ENCODE measurements at places on chromosomes 16 and 17. TPM values are rescaled to one million over a fixed set of nuclear protein-coding genes. Genes with fewer than 3 reads are reported as not detected.

The MYL11 gene
- total RNA-seq = not detected

DNA sequence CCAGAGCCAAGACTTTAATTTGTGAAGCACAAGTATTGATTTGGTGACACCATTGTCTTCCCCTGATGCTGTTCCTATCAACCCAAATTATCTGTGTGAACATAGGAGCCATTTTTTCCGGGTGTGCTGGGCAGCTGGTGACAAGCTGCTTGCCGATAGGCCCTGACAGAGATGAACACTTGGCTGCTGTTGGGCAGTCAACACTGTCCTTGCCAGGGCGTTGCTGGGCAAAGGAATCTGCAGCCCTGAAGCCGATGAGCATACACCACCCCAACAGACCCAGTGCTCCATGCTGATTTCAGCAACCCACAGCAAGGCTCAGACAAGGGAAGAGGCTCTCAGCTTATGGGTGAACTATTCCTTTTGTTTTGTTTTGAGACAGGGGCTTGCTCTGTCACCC, 105.4 kb downstream of the YPEL2 start:
- H3K4me1 ChIP-seq = peaks cover 40% of the 10 kb centered on the region
- DNase-seq = no peak
- H3K36me3 ChIP-seq = no peaks in the 10 kb centered on the region
- H3K4me3 ChIP-seq = no peak overlapping the region
- H3K27me3 ChIP-seq = no peaks in the 10 kb centered on the region
- H3K27ac ChIP-seq = no peak overlapping the region

DNA sequence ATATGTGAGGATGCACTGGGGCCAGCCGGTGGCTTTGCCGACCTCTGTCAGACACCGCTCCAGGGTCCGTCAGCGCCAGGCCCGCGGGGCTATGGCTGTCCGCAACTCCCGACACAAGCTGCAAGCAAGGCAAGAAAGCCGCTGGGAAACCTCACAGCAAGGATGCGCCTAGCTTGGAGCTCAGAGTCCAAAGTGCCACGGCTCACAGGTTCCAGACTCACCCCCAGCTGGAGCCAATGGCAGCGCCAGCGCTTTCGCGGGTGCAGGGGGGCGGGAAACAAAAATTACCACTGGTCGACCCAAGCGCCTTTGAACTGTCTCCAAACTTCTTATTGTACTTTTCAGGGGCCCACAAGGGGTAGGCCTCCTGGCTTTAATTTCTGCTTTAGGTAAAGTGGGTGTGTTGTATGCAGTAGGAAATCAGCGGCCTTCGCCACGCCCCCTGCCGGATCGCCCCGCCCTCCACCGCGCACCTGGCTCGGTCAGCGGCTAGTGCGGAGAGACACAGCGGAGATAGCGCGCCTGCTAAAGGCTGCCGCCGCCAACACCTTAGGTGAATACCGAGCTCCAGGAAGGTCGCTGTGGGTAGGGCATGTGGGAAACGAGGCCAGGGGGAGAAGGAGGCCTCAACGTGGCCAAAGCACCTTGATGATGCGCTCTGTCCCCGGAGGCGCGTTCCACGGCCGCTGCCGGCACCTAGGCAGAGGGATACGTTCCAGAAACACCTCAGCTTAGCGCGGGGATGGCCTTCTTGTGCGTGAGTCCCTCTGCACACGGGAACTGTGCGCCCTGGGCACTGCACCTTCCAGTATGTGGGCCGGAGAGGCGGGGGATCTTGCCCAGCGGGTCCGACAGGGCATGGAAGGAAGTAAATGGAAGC, 61.0 kb upstream of the RBL2 start:
- H3K27ac ChIP-seq = peak overlapping the region; percentile 69
- H3K36me3 ChIP-seq = no peaks in the 10 kb centered on the region
- peaks cover 16% of the 10 kb centered on the region for H3K27me3 ChIP-seq
- peak overlapping the region; percentile 52 for H3K4me3 ChIP-seq

The SDR42E1 gene
- 8.4 TPM for total RNA-seq

The CACNG5 gene
- not detected for total RNA-seq

The TMEM235 gene
- total RNA-seq = not detected

GRCh38 chr16:19524616-19525384, 1.1 kb downstream of the CCP110 start:
- no peak for DNase-seq
- H3K4me1 ChIP-seq = peaks cover 41% of the 10 kb centered on the region
- peak overlapping the region; percentile 94 for H3K4me3 ChIP-seq
- no peaks in the 10 kb centered on the region for H3K27me3 ChIP-seq
- peak overlapping the region; percentile 90 for H3K27ac ChIP-seq

The ZPBP2 gene
- total RNA-seq = not detected

DNA sequence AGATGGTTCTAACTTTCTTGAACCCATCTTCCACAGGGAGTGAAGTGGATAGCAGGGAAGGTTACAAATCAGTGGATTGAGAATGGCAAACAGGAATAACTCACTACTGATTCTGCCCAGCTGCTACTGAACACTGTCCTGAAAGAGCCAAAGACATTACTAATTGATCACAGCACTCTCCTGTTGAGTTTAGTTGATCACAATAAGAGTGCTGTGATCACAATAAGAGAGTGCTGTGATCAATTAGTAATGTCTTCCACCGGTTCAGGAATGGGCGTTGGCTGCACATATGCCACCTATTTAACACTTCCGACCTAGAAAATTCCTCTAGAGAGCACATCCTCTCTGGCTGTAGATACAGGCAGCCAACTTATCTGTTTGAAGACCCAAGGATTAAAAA, 11.4 kb downstream of the CFAP97D1 start:
- H3K4me1 ChIP-seq = no peaks in the 10 kb centered on the region
- H3K27me3 ChIP-seq = no peaks in the 10 kb centered on the region
- no peak overlapping the region for H3K27ac ChIP-seq
- H3K36me3 ChIP-seq = no peaks in the 10 kb centered on the region

DNA sequence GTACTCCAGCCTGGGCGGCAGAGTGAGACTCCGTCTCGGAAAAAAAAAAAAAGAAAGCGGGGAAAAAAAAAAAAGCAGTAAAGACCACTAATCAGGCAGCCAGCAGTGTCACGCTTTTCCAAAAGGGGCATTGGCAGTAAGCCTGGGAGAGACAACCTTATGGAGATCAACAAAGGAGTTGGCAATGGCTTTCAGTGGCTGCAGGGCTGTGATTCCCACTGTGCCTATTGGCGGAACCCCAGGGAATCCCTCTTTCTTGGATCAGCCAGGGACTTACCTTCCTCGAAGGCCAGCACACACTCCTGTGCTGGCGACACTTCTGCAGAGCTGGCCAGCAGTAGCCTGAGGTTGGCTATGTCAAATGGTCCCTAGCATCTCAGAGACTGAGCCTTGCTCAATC, 43.2 kb upstream of the ZFHX3 start:
- H3K36me3 ChIP-seq = no peaks in the 10 kb centered on the region
- no peaks in the 10 kb centered on the region for H3K4me1 ChIP-seq
- H3K27ac ChIP-seq = no peak overlapping the region
- no peaks in the 10 kb centered on the region for H3K27me3 ChIP-seq
- H3K4me3 ChIP-seq = no peak overlapping the region

DNA sequence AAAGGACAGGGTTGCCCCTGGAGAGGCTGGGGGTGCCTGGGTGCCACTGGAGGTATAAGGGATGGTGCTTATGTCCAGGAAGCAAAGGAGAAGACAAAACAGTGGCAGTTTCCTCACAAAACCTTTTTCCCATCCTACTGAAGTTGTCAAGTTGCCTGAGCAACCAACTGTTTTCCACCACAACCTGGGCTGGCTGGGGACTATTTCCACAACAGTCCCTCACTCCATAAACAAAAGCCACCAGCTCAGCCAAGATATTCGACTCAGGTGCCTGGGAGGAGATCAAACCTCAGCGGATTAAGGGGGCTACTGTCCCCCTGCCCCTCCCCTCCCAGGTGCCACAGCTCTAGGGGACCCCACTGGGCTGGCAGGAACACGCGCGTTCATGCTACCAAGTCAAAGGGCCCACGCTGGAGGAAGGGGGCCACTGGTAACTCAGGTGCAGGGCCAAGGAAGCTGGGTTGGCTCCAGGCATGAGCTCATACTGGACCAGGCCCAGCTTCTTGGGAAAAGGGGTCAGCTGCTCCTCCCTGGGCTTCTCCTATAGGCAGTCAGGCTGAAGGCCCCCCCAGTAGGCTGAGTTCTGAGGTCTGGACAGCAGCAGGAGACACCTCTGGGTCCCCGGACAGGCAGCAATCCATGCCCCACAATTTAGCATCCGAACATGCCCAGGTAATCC, 45.7 kb upstream of the MRPS23 start:
- H3K36me3 ChIP-seq = no peaks in the 10 kb centered on the region
- no peak overlapping the region for H3K4me3 ChIP-seq
- peak overlapping the region; percentile 95 for H3K27ac ChIP-seq
- DNase-seq = peak; percentile 48
- no peaks in the 10 kb centered on the region for H3K27me3 ChIP-seq

The AMFR gene
- 90.4 TPM for total RNA-seq

GRCh38 chr17:4406386-4406785, 27.4 kb upstream of the SPNS3 start:
- H3K36me3 ChIP-seq = no peaks in the 10 kb centered on the region
- DNase-seq = no peak
- no peak overlapping the region for H3K4me3 ChIP-seq
- H3K27ac ChIP-seq = no peak overlapping the region
- no peaks in the 10 kb centered on the region for H3K27me3 ChIP-seq

DNA sequence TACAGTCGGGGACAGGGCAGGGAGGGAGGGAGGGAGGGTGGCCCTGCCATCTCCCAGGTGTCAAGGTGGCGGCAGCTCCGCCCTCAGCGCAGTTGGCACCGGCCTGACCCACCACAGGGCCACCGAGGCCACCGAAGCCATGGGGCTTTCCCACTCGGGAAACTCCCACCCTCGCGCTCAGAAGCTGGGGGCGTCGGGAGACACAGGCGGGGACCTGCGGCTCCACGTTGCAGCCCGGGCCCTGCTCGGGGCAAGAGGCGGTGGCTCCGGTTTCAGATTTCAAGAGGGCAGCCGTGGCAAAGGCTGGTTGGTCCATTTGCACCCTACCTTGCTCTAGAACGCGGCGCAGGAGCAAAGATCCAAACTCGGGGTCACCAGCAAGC, 544 bp downstream of the CYB561 start:
- H3K27me3 ChIP-seq = no peaks in the 10 kb centered on the region
- peaks cover 46% of the 10 kb centered on the region for H3K4me1 ChIP-seq
- peak overlapping the region; percentile 93 for H3K27ac ChIP-seq
- H3K36me3 ChIP-seq = no peaks in the 10 kb centered on the region

- no peaks in the 10 kb centered on the region for H3K36me3 ChIP-seq
- H3K27me3 ChIP-seq = no peaks in the 10 kb centered on the region
- H3K4me1 ChIP-seq = peaks cover 5% of the 10 kb centered on the region
- no peak overlapping the region for H3K4me3 ChIP-seq
- DNase-seq = no peak
Observed at GRCh38 chr16:25063865-25064264, 47.7 kb upstream of the LCMT1 start.

DNA sequence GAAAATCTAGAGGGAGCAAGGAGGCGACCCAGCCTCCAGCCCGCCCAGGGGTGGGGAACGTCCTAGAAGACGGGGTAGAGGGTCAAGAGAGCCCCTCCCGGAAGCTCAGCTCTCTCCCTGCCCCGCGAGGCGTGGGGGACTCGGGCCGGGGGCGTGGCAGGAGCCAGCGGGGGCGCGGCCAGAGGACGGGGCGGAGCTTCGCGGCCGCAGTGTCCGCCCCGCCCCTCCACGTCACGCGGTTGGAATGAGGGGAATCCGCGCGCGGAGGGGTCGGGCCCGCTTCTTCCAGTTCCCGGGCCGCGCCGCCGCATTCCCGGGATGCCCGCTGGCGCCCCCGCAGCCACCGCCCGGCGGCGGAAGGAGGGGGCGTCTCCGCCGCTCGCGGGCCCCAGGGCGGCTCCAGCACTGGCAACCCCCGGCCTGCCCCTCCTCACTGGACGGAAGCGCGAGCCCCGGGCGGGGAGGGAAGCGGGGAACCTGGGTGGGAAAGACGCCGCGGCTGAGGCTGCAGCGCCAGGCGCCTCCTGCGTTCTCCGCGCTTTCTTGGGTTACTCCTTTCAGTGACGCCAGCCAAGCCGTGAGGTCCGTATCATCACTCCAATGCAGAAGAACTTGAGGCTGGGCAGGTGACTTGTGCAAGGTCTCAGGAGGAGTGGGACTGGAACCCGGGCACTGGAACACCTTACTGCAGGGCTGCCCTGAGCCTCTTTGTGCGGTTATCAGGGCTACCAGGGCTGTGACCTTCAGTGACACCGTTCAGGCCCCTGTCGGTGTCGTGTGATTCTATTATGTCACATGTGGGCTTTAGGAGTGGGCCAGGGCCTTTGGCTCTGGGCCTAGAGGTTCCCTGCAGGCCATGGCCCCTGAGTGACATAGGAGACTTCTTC, 4.3 kb downstream of the MYO1C start:
- peak; percentile 88 for DNase-seq
- H3K36me3 ChIP-seq = peaks cover 10% of the 10 kb centered on the region
- peak overlapping the region; percentile 95 for H3K27ac ChIP-seq
- no peaks in the 10 kb centered on the region for H3K27me3 ChIP-seq

GRCh38 chr17:17994271-17995069, 21.8 kb downstream of the DRC3 start:
- no peaks in the 10 kb centered on the region for H3K27me3 ChIP-seq
- no peaks in the 10 kb centered on the region for H3K4me1 ChIP-seq
- no peaks in the 10 kb centered on the region for H3K36me3 ChIP-seq
- H3K27ac ChIP-seq = no peak overlapping the region
- no peak for DNase-seq
- no peak overlapping the region for H3K4me3 ChIP-seq

All from lower lobe of right lung (tissue), 2 donors.